ENCODE measurements at places on chromosomes 7 and 10. TPM values are rescaled to one million over a fixed set of nuclear protein-coding genes. Genes with fewer than 3 reads are reported as not detected.
A peak's percentile ranks its signal among the peaks of the same experiment; 100 is the strongest.

DNA sequence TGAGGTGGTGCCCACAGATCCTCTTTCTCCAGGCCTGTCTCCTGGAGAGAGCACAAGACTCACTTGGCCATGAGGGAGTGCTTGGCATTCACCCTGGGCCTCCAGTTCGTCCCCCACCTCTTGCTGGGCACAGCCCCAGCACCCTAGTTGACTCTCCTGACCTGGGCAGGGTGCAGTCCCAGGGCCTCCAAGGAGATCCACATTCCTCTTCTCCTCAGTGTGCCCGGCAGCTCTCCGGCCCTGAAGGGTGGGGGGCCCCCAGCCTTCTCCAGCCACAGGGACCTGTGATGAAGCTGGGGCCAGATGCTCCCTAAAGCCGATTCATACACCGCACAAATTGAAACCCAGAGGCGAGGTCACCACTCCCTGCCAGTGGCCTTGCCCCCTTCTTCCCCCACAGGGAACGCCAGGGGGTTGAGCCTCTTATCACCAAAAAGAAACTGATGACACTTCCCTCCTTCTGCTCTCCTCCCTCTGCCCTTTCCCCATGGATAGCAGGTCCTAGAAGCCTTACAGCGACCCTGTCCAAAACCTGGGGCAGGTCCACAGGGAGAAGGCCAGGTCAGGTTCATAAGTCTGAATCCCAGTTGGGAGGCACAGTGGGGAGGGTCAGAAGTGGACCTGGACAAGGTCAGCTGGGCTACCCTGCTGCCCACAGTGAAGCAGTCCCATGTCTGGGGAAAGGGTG is 3.1 kb downstream of the EN2 start:
- DNase-seq = no peak
- H3K36me3 ChIP-seq = no peaks in the 10 kb centered on the region
- no peak overlapping the region for H3K4me3 ChIP-seq
- no peak overlapping the region for H3K27ac ChIP-seq
- peaks cover 21% of the 10 kb centered on the region for H3K4me1 ChIP-seq
- H3K27me3 ChIP-seq = peaks cover 89% of the 10 kb centered on the region

GRCh38 chr7:1721047-1721690 is 51.1 kb downstream of the ELFN1 start:
- peaks cover 38% of the 10 kb centered on the region for H3K4me1 ChIP-seq
- no peak overlapping the region for H3K4me3 ChIP-seq
- H3K36me3 ChIP-seq = no peaks in the 10 kb centered on the region
- H3K27me3 ChIP-seq = no peaks in the 10 kb centered on the region
- no peak overlapping the region for H3K27ac ChIP-seq
- no peak for DNase-seq

The PTF1A gene
- polyA plus RNA-seq = not detected

GRCh38 chr10:114930320-114930719 is 7.7 kb upstream of the TRUB1 start:
- no peak for DNase-seq
- no peaks in the 10 kb centered on the region for H3K27me3 ChIP-seq
- no peak overlapping the region for H3K4me3 ChIP-seq
- no peaks in the 10 kb centered on the region for H3K4me1 ChIP-seq
- no peaks in the 10 kb centered on the region for H3K36me3 ChIP-seq

- H3K4me3 ChIP-seq = no peak overlapping the region
- no peaks in the 10 kb centered on the region for H3K36me3 ChIP-seq
- no peaks in the 10 kb centered on the region for H3K27me3 ChIP-seq
- DNase-seq = no peak
- H3K27ac ChIP-seq = no peak overlapping the region
Observed at GRCh38 chr7:41312235-41312634, 390.7 kb downstream of the INHBA start.

The EBLN1 gene
- polyA plus RNA-seq = not detected

DNA sequence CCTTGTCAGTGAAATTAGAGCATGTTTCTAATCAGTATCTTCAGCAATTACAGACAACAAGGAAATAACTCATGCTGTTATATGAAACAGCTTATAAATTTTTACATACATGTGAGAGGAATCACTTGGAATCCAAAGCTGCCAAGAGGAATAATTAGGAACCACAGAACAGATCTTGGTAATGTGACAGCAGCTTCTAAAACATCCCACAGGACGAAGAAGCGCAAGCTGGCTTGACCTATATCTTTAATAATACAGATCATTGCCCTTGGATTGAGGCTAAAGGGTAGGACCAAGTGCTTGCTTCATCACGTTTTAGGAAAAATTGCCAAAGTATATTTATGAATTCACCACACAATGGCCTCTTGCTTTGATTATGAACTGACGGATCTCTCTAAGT is 869.8 kb downstream of the LRMDA start:
- no peaks in the 10 kb centered on the region for H3K36me3 ChIP-seq
- no peak for DNase-seq
- no peak overlapping the region for H3K27ac ChIP-seq
- peaks cover 12% of the 10 kb centered on the region for H3K4me1 ChIP-seq
- H3K4me3 ChIP-seq = no peak overlapping the region

The MBLAC1 gene
- polyA plus RNA-seq = 1.3 TPM

The NRP1 gene
- polyA plus RNA-seq = 140 TPM

The SLC39A12 gene
- not detected for polyA plus RNA-seq

The STEAP1 gene
- polyA plus RNA-seq = 1.6 TPM

DNA sequence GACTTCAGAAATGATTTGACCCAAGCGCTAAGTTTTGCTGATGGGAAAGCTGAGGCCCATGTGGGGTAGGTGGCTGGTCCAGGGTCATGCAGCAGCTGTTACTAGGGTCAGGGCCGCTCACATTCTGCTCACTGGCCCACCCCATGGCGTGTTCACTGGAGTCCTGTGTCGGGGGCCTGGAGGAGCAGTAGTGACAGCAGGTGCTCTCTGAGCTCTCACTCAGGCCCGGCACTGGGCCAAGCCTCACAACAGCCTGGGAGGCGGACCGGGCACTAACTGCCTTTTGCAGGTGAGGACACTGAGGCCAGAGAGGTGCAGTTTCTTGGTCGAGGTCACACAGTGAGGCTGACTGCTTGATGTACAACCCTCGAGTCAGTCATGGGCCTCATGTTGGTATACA is 82.7 kb downstream of the GLRX3 start:
- peak; percentile 25 for DNase-seq
- H3K4me1 ChIP-seq = peaks cover 3% of the 10 kb centered on the region
- no peak overlapping the region for H3K27ac ChIP-seq
- no peaks in the 10 kb centered on the region for H3K27me3 ChIP-seq
- H3K36me3 ChIP-seq = no peaks in the 10 kb centered on the region

DNA sequence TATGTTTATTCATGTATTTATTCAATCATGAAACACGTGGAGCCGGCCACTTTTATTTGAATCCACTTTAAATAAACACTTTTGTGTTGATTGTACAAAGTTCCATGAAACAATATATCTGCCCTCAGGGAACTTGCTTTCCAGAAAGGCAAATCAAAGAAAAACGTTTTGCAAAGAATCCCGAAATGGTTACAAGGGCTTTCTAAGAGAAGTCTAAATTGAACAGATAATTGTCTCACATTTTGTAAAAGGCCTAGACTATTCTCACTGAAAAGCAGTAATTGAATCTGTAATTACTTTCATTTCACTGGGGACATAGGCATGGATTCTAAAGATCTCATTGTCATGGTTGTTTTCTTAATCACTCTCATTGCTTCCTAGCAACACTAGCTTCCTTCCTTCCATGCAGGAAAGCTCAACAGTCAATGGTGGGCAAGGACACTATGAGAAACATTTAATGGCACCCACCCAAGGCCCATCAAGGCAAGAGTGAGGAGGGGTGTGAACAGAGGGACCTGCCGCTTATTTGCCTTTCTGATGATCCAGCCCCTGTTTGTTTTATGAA is 622.4 kb upstream of the C7orf33 start:
- no peaks in the 10 kb centered on the region for H3K36me3 ChIP-seq
- H3K4me3 ChIP-seq = no peak overlapping the region
- no peaks in the 10 kb centered on the region for H3K27me3 ChIP-seq
- no peak for DNase-seq

- H3K36me3 ChIP-seq = no peaks in the 10 kb centered on the region
- no peaks in the 10 kb centered on the region for H3K27me3 ChIP-seq
- no peaks in the 10 kb centered on the region for H3K4me1 ChIP-seq
- no peak for DNase-seq
- no peak overlapping the region for H3K4me3 ChIP-seq
Observed at GRCh38 chr7:18038382-18038781, 10.7 kb upstream of the PRPS1L1 start.

The STRA8 gene
- not detected for polyA plus RNA-seq

GRCh38 chr7:99374111-99375064 is at the start of gene ARPC1B:
TSS of gene ARPC1B (plus strand) at chr7:99374730. CDS start at chr7:99385715, 10,985 bp downstream.
- H3K27me3 ChIP-seq = no peaks in the 10 kb centered on the region
- peaks cover 18% of the 10 kb centered on the region for H3K4me1 ChIP-seq
- H3K36me3 ChIP-seq = no peaks in the 10 kb centered on the region

DNA sequence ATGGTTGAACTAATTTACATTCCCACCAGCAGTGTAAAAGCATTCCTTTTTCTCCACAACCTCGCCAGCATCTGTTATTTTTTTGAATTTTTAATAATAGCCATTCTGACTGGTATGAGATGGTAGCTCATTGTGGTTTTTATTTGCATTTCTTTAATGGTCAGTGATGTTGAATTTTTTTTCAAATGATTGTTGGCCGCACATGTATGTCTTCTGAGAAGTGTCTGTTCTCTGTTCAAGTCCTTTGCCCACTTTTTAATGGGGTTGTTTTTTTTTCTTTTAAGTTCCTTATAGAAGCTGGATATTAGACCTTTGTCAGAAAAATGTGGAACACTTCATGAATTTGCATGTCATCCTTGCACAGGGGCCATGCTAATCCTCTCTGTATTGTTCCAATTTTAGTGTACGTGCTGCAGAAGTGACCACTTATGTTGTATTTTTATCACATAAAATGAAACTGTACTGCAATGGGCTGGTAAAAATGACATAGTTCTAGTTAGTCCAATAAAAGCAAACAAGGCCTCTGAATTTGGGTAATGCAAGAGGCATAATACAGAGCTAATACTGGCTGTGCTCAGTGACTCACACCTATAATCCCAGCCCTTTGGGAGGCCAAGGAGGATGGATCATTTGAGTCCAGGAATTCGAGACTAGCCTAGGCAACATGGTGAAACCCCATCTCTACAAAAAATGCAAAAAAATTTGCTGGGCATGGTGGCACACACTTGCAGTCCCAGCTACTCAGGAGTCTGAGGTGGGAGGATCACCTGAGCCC is 70.3 kb downstream of the ABI1 start:
- no peaks in the 10 kb centered on the region for H3K4me1 ChIP-seq
- H3K36me3 ChIP-seq = no peaks in the 10 kb centered on the region
- no peaks in the 10 kb centered on the region for H3K27me3 ChIP-seq
- no peak overlapping the region for H3K4me3 ChIP-seq
- no peak for DNase-seq
- H3K27ac ChIP-seq = no peak overlapping the region

DNA sequence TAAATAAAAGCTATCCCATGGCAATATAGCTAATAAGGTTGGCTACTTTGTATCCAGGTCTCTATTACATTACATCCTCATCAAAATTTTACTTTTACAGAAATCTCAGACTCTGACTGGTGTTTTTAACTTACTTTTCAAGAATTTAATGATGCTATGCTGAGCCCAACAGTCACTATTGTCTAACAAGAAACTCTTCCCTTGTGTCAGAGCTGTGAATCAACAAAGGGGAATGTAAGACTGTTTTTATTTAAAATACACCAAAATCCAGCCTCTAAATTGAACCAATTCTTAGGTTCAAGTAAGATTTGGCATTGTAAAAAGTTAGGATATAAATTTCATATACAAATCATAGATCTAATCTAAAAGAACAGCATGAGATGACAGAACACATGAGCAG is 7.0 kb downstream of the RTKN2 start:
- DNase-seq = no peak
- no peaks in the 10 kb centered on the region for H3K36me3 ChIP-seq
- peaks cover 2% of the 10 kb centered on the region for H3K4me1 ChIP-seq
- H3K27ac ChIP-seq = no peak overlapping the region
- no peaks in the 10 kb centered on the region for H3K27me3 ChIP-seq
- H3K4me3 ChIP-seq = no peak overlapping the region

- no peaks in the 10 kb centered on the region for H3K36me3 ChIP-seq
- no peak for DNase-seq
- no peaks in the 10 kb centered on the region for H3K27me3 ChIP-seq
Observed at GRCh38 chr7:48139459-48139858, 31.8 kb upstream of the ABCA13 start.

DNA sequence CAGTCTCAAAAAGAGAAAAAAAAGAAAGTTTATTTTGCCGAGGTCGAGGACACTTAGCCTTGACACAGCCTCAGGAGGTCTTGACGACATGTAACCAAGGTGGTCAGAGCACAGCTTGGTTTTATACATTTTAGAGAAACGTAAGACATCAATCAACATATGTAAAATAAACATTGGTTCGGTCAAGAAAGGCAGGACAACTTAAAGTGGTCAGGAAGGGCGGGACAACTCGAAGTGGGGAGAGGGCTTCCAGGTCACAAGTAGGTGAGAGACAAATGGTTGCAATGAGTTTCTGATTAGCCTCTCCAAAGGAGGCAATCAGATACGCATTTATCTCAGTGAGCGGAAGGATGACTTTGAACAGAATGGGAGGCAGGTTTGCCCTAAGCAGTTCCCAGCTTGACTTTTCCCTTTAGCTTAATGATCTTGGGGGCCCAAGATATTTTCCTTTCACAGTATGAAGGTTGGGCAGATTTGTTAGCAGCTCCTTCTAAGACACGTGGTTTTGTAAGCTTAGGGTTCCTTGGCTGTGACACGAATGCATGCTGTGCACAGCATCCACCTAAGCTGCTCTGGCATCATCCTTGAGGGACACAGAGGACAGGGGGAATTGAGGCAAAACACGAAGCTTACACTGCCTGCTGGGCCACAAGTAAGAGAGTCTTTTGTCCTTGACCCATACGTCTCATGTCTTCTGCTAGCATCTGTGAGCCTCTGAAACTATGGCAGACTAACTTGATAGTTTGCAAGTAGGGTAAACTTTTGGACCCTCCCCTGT is 3.3 kb upstream of the VDAC2 start:
- no peaks in the 10 kb centered on the region for H3K27me3 ChIP-seq
- no peak overlapping the region for H3K4me3 ChIP-seq
- H3K27ac ChIP-seq = no peak overlapping the region
- peaks cover 21% of the 10 kb centered on the region for H3K4me1 ChIP-seq
- H3K36me3 ChIP-seq = peaks cover 4% of the 10 kb centered on the region
- DNase-seq = no peak

GRCh38 chr7:1052031-1052818 is 7.9 kb downstream of the GPR146 start:
- H3K4me3 ChIP-seq = no peak overlapping the region
- peak overlapping the region; percentile 86 for H3K27ac ChIP-seq
- H3K27me3 ChIP-seq = no peaks in the 10 kb centered on the region
- H3K4me1 ChIP-seq = peaks cover 85% of the 10 kb centered on the region
- no peaks in the 10 kb centered on the region for H3K36me3 ChIP-seq

- H3K4me1 ChIP-seq = no peaks in the 10 kb centered on the region
- H3K27me3 ChIP-seq = no peaks in the 10 kb centered on the region
- no peak overlapping the region for H3K4me3 ChIP-seq
- no peak for DNase-seq
- H3K36me3 ChIP-seq = no peaks in the 10 kb centered on the region
Observed at GRCh38 chr10:92773776-92774175, 74.5 kb upstream of the EXOC6 start.

GRCh38 chr7:50207251-50207564 is 97.3 kb upstream of the IKZF1 start:
- H3K27ac ChIP-seq = no peak overlapping the region
- no peak overlapping the region for H3K4me3 ChIP-seq
- no peaks in the 10 kb centered on the region for H3K4me1 ChIP-seq
- H3K36me3 ChIP-seq = no peaks in the 10 kb centered on the region
- H3K27me3 ChIP-seq = peaks cover 2% of the 10 kb centered on the region
- DNase-seq = no peak

The CFAP46 gene
- 0.56 TPM for polyA plus RNA-seq

- peak overlapping the region; percentile 67 for H3K27ac ChIP-seq
- no peaks in the 10 kb centered on the region for H3K4me1 ChIP-seq
- peaks cover 23% of the 10 kb centered on the region for H3K27me3 ChIP-seq
- H3K4me3 ChIP-seq = no peak overlapping the region
- peak; percentile 98 for DNase-seq
- H3K36me3 ChIP-seq = no peaks in the 10 kb centered on the region
Observed at GRCh38 chr10:121536310-121536913, 61.8 kb downstream of the FGFR2 start.
